Foreskin keratinocyte (primary cell): ENCODE measurements at places on chromosomes 3 and 15. TPM values are rescaled to one million over a fixed set of nuclear protein-coding genes. Genes with fewer than 3 reads are reported as not detected.

Gene IQCF5
- not detected in 2 replicates for polyA plus RNA-seq

Gene SERPINI2
- not detected in 2 replicates for polyA plus RNA-seq

Gene AADAC
- polyA plus RNA-seq = not detected in 2 replicates

Gene LRRC28
- polyA plus RNA-seq = 10.1 and 13.4 TPM in 2 replicates

Gene SPTBN5
- polyA plus RNA-seq = 0.35 and 1.1 TPM in 2 replicates

Gene CHRNA5
- 10.0 and 12.0 TPM in 2 replicates for polyA plus RNA-seq

Gene GNAT1
- polyA plus RNA-seq = not detected in 2 replicates

Gene NPAP1
- polyA plus RNA-seq = not detected in 2 replicates

Gene TMEM44
- 12.4 and 16.2 TPM in 2 replicates for polyA plus RNA-seq

Gene FES
- 0.69 and 1.5 TPM in 2 replicates for polyA plus RNA-seq
